Stimulated activated CD8-positive, alpha-beta memory T cell treated with anti-CD3 and anti-CD28 coated beads, Interleukin-15, amount 100 ng/mL, for 4 hours (primary cell): ENCODE measurements at places on chromosomes 2 and 18.

DNA sequence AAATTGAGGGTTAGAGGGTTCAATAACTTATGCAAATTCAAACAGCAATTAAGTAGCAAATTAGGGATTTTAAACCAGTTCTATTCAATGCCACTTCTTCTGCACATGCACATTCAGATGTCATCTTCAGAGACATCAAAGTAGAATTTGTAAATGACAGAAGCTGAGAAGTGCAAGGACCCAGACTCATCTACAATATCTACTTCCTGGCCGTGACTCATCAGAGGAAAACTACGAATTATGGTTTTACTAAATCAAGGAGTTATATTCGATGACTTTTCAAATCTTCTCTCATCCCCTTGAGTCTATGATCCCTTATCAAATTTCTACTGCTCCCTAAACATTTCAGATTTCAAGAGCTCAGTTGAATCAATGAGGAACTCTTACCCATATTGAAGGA, 20.0 kb upstream of the STAT4 start:
- no peak for DNase-seq

GRCh38 chr2:98026927-98027522, 31.3 kb upstream of the TMEM131 start:
- DNase-seq: no peak

DNA sequence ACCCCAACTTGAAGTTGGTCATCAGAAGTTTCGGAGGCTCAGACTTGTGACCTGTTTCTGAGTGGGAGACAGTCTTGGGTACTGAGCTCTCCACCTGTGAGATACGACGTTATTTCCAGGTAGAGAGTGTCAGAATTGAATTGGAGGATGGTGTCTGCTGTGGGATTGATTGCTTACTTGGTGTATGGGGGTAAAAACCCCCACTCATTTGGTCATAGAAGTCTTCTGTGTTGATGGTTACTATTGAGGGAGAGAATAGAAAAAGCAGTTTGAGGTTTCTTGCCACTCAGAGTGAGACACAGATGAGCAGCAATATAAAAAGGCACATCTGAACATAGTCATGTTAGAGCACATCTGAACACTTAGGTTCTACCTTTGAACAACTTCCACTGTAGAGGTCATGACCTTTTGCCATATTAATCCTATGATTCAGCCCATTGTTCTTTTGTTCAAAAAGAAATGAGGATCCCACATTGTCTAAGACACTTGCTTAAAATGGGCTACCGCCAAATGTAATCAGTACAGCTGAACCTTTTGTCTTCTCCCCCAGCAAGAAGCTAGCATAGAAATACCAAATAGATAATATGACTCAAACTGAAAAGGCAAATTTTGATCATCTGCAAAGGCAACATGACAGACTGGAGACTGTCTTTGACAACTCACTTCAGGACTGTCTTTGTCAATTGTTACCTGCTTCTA, 73.3 kb downstream of the NAB1 start:
- DNase-seq: no peak

GRCh38 chr2:108069515-108070310, 83.4 kb downstream of the SLC5A7 start:
- DNase-seq: no peak

DNA sequence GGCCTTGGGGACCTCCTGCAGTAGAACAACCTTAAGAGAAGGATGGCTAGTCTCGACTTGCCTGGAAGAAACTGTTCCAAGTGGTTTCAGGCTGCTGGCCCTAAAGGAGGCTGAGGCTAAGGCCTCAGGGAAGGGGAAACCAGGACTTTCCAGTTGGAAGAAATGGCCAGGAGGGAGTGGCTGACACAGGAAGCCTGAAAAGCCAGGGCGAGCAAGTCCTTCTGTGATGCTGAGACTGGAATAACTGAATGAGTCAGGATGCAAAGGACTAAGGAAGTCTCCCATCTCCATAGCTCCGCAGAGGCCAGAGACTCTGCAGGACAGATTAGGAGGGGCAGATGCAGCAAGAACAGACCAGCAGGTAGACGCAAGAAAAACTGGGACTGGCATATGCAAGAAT, 7.4 kb downstream of the HTRA2 start:
- DNase-seq: no peak

DNA sequence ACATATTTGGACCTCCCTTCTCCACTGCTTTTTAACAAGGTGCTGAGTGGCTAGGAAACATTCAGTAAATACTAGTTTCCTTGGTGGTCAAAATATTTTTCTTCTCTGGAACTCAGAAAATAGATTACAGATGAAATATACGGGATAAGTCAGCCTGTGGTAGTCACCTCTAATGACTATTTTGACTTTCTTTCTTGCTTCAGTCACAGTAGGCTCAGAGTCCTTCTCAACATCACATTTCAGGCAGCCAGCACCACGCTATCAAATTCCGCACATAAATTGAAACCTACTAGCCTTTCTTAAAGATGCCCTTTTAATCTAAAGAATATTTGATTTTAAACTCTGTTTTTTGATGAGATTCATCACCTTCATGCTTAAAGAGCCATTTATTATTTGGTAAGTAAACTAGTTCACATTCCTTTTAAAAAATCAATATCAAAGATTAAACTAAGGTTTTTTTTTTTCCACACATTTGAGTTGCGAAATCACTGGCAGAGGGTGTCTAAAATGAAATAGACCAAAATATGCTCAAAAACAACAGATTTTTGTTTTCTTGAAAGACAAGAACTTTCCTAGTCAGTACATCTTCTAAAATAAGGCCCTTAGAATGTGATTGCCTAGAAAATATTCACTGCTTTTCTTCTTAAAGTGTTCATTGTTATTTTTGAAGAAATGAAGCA, 181.5 kb downstream of the NRXN1 start:
- DNase-seq: no peak

DNA sequence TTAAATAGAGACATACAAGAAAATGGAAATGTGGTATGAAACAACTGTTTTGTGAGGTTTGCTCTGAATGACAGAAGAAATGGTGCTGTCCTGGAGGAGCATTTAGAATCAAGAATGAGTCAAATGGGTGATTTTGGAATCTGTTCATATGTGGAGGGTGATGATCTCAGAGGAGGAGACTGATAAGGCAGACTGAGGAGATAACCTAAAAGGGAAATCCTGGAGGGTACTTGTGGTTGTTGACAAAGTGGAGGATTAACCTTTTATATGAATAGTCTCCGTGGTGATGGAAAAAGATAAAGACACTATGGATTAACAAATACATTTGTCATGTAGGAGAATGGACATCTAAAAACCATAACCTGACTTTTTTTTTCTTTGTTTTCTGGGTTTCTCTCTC, 74.1 kb downstream of the MMADHC start:
- DNase-seq: no peak

DNA sequence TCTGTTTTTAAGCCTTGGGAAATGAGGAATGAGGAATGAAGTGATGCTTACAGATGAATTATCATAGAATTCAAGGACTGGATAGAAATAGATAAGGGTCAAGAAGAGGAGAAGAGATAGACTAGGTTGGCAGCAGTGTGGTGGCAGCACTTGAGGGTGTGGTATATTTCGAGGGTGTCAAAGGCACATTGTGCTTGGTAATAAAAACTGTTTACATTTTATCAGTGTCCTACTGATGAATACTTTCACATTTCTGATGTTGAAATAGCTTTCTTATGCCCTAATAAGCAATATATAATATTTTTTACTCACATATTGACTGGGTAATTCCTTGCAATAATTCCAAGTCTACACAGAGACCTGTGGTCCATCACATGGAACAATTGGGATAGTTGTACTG, 3.4 kb downstream of the TFPI start:
- no peak for DNase-seq
